ENCODE measurements at places on chromosomes 16 and 17.
A peak's percentile ranks its signal among the peaks of the same experiment; 100 is the strongest.

DNA sequence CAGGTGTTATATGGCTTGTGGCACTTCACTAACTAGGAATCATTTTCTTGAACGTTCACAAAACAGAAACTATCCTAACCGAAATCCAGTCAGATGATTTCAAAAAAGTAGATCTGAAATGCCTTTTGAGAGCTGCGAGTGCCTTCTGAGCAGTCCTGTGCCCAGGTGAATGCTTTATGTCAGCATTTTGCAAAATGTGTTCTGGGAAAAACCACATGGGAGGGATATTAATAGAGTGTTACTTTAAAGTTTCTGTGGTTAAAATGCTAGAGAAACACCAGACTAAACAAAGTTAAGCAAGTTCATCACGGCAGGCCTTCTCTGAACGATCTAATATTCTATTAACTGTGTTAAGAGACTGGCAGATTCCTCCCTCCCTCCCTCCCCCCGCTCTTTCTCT, 15.8 kb upstream of the RGS9 start:
- peaks cover 3% of the 10 kb centered on the region for H3K4me1 ChIP-seq
- H3K36me3 ChIP-seq = no peaks in the 10 kb centered on the region
- no peaks in the 10 kb centered on the region for H3K27me3 ChIP-seq
- H3K4me3 ChIP-seq = no peak overlapping the region
- H3K27ac ChIP-seq = no peak overlapping the region

GRCh38 chr17:65139101-65139764, 2.1 kb downstream of the RGS9 start:
- H3K4me3 ChIP-seq = no peak overlapping the region
- no peak overlapping the region for H3K27ac ChIP-seq
- H3K27me3 ChIP-seq = no peaks in the 10 kb centered on the region
- no peaks in the 10 kb centered on the region for H3K36me3 ChIP-seq
- H3K4me1 ChIP-seq = no peaks in the 10 kb centered on the region

DNA sequence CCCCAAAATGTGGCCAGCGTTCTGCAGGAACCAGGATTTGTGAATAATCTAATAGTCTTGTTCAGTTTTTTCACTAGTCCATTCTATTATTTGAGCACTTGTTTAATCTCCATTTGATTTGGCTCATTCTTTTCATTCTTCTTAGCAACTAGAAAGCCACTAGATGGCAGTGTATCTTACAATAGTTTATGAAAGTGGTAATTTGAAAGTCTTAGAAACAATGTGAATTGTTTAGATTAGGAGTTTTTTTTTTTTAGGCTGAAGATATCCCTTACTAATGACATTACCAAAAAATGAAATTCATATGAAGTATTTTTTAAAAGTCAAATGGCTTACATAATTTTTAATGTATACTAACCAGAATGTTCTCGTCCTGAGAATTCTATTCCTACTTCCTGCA, 6.7 kb downstream of the ERI2 start:
- H3K36me3 ChIP-seq = no peaks in the 10 kb centered on the region
- H3K4me1 ChIP-seq = no peaks in the 10 kb centered on the region
- no peak overlapping the region for H3K27ac ChIP-seq
- no peak overlapping the region for H3K4me3 ChIP-seq
- no peak for DNase-seq

- no peak for DNase-seq
- H3K36me3 ChIP-seq = no peaks in the 10 kb centered on the region
- no peak overlapping the region for H3K4me3 ChIP-seq
- H3K4me1 ChIP-seq = peaks cover 5% of the 10 kb centered on the region
Observed at GRCh38 chr16:72926177-72927070, 121.5 kb downstream of the ZFHX3 start.

- peaks cover 2% of the 10 kb centered on the region for H3K4me1 ChIP-seq
- DNase-seq = no peak
- H3K27me3 ChIP-seq = no peaks in the 10 kb centered on the region
- no peak overlapping the region for H3K27ac ChIP-seq
- no peak overlapping the region for H3K4me3 ChIP-seq
Observed at GRCh38 chr16:31678649-31679325, 151.1 kb downstream of the AHSP start.

- no peaks in the 10 kb centered on the region for H3K36me3 ChIP-seq
- no peaks in the 10 kb centered on the region for H3K27me3 ChIP-seq
- no peak overlapping the region for H3K4me3 ChIP-seq
- H3K4me1 ChIP-seq = peaks cover 10% of the 10 kb centered on the region
Observed at GRCh38 chr17:15452746-15453145, 14.7 kb downstream of the CDRT4 start.

DNA sequence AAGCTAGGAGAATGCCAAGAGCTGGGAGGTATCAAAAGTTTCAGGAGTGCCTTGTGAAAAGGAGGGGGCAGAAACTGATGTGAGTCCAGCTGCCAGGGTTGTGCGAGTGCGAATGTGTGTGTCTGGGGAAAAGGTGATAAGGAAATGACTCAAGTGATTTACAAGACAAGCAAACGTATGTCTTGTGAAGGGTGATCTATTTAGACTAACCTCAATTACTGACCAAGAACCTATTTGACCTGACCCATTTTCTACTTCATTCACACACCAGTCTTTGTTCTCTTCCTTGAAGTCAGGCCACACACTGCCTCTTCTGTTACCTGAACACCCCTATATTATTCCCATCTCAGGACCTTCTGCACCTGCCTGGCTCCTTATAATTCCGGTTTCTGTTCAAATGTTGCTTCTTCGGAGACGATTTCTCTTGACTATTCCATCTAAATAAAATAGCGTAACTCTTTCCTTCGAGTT, 1.0 kb downstream of the GDE1 start:
- no peak for DNase-seq
- H3K27ac ChIP-seq = peak overlapping the region; percentile 89
- H3K36me3 ChIP-seq = no peaks in the 10 kb centered on the region
- peaks cover 8% of the 10 kb centered on the region for H3K4me1 ChIP-seq

DNA sequence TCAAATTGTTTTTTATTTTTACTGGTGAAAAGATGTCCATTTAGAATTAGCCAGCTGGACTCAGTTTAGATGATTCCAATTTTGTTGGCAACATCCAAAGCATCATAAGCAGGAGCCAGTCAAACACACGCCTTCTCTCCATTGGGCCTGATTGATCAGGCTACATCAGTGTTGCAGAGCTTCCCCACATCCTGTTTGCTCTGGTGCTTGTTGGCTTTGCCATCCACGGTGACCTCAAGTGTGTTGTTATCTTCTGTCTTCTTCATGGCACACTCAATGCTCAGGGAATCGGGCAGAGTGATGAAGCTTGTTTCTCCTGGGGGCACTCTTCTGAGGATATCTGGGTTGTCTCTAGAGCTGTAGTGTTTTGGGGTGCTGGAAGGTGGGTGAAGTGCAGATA, 6.3 kb upstream of the NETO2 start:
- H3K27ac ChIP-seq = no peak overlapping the region
- DNase-seq = no peak
- no peak overlapping the region for H3K4me3 ChIP-seq
- no peaks in the 10 kb centered on the region for H3K27me3 ChIP-seq
- H3K36me3 ChIP-seq = peaks cover 7% of the 10 kb centered on the region
- H3K4me1 ChIP-seq = no peaks in the 10 kb centered on the region

DNA sequence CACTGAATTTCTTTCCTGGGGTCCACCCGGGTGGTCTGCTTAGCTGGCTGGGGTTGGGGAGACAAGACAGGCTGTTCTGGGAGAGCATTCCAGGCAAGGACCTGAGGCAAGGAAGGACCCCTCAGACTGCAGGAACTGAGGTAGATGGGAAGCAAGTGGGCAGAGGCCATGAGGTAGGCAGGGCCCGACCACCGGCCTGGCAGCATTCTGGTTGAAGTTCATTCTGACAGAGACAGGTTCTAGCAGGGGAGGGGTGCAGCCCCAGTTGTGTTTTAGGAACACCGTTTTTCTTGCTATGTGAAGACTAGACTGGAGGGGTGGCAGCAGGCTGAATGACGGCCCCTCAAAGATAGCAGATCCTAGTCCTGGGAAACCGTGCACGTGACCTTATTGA, 17.5 kb downstream of the B9D1 start:
- no peaks in the 10 kb centered on the region for H3K27me3 ChIP-seq
- H3K27ac ChIP-seq = no peak overlapping the region
- peaks cover 4% of the 10 kb centered on the region for H3K4me1 ChIP-seq
- H3K4me3 ChIP-seq = no peak overlapping the region
- no peaks in the 10 kb centered on the region for H3K36me3 ChIP-seq

DNA sequence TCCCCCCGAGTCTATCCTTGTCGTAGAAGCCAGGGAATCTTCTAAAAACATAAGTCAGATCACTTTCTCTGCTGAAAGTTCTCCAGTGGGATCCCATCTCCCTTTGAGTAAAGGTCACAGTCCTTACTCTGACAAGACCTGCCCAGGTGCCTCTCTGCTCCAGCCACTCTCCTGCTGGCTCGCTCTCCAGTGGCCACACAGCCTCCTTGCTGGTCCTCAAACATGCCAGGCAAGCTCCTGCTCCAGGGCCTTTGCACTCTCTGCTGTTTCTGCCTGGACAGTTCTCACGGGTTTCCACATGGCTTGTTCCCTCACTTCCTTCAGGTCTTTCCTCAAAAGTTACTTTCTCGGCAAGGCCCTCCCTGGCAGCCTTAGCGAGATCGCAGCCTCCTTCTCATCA, 3.4 kb downstream of the B9D1 start:
- no peak overlapping the region for H3K27ac ChIP-seq
- H3K4me3 ChIP-seq = no peak overlapping the region
- no peak for DNase-seq
- H3K4me1 ChIP-seq = no peaks in the 10 kb centered on the region

DNA sequence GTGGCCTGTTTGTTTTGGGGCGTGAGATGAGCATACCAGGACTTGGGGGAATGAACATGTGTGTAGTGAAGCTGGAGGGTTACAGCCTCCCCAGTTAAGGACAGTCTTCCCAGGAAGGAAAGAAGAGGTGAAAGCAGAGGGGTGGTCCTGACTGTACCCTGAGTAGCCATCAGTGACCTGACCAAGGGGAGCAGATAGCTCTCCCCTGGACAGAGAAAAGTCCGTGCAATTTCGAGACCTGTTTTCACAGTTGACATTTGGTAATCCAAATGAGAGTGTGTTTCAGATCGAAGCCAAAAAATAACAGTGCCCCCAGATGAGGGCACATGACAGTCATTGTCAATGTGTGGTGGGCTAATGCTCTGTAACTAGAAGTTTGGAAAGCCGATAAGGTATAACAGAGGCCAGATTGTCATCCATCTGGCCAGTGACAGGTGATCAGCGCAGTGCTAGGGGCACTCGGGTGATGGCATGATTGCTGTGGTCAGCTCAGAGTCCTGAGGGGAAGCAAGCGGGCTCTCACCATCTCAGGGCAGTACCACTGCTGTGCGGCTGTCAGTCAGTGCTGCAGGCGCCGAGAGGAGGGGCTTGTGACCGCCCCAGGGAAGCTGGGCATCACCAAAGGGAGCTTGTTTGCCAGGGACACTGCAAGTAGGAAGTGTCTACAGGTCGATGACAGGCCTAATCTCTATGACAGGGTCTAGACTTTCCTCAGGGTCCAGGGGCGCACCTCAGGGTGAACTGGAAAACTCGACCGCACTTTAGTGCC, 1.1 kb upstream of the NME2 start:
- H3K36me3 ChIP-seq = peaks cover 13% of the 10 kb centered on the region
- H3K4me3 ChIP-seq = peak overlapping the region; percentile 98
- DNase-seq = peak; percentile 62
- no peaks in the 10 kb centered on the region for H3K27me3 ChIP-seq

DNA sequence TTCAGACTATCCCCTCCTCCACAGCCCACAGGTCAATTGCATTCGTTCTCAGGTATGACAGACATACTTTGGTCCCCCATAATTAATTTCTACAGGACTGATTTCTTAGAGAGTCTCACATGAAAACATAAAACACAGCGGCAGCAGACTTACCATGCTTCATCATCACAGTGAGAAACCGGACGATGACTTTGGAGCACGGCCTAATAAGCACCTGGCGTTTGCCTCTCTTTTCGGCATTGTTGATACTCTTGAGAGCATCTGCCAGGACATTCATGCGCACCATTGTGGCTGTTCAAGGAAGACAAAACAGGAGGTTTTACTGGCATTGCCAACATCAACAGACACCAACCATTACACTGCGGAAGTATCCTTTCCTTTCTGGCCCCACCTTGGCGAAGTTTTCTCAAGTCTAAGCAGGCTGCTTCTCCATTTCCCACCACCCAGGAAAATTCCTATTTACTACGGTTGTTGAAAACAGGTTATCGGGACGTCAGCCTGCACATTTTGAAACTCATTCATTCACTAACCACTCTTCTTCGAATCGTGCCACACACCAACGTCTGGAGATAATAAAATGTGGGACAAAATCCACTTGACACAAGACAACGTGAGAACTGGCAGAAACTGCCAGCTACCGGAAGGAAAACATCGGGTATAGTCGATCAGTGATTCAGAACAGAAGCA, 1.2 kb downstream of the RPS15A start:
- no peaks in the 10 kb centered on the region for H3K4me1 ChIP-seq
- peaks cover 16% of the 10 kb centered on the region for H3K36me3 ChIP-seq
- no peak for DNase-seq
- H3K27me3 ChIP-seq = no peaks in the 10 kb centered on the region
- peak overlapping the region; percentile 23 for H3K27ac ChIP-seq

GRCh38 chr17:37744961-37745800, at the start of gene HNF1B:
TSS of gene HNF1B (minus strand) at chr17:37745059. CDS start at chr17:37744884, 175 bp downstream.
- no peaks in the 10 kb centered on the region for H3K36me3 ChIP-seq
- DNase-seq = peak; percentile 88
- peaks cover 13% of the 10 kb centered on the region for H3K27me3 ChIP-seq
- peaks cover 3% of the 10 kb centered on the region for H3K4me1 ChIP-seq

GRCh38 chr16:35102780-35103403, 1643.5 kb downstream of the TP53TG3F start:
- no peaks in the 10 kb centered on the region for H3K36me3 ChIP-seq
- DNase-seq = no peak
- H3K4me1 ChIP-seq = no peaks in the 10 kb centered on the region
- no peak overlapping the region for H3K4me3 ChIP-seq

- H3K27me3 ChIP-seq = no peaks in the 10 kb centered on the region
- H3K27ac ChIP-seq = no peak overlapping the region
- no peak for DNase-seq
- H3K4me3 ChIP-seq = no peak overlapping the region
Observed at GRCh38 chr16:49165025-49165424, 116.6 kb downstream of the CBLN1 start.

DNA sequence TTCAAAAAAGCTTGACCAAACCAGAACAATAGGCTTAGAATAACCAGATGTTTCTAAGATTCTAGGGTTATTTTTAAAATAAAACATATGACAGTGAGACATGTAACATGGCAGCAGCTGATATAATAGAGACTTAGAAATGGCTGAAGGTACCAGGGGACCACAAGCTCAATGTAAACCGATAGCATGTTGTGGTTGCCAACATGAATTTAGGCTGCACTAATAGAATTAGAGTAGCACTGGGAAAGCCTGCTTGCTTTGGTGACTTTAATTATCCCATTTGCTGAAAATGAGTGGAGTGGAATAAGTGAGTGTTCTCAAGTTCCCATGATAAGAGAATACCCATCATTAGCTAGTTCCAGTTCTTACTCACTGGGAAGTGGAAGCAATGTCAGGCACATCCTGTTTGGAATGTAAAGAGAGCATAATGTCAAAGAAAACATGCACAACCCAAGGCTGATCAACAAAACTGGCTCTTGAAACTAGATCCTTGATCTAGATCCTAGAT, 621.2 kb upstream of the CDH5 start:
- no peak overlapping the region for H3K4me3 ChIP-seq
- DNase-seq = no peak
- H3K4me1 ChIP-seq = peaks cover 4% of the 10 kb centered on the region
- H3K27ac ChIP-seq = no peak overlapping the region
- H3K36me3 ChIP-seq = no peaks in the 10 kb centered on the region

- peaks cover 4% of the 10 kb centered on the region for H3K4me1 ChIP-seq
- DNase-seq = no peak
- no peak overlapping the region for H3K27ac ChIP-seq
- no peaks in the 10 kb centered on the region for H3K36me3 ChIP-seq
- no peak overlapping the region for H3K4me3 ChIP-seq
Observed at GRCh38 chr17:48043176-48043575, 5.0 kb upstream of the NFE2L1 start.

All from kidney (tissue), 22 donors.